A549 treated with RU486 at 1 μM for 4 hours (cell line): ENCODE measurements at places on chromosomes 2 and 18. TPM values are rescaled to one million over a fixed set of nuclear protein-coding genes. Genes with fewer than 3 reads are reported as not detected.

Gene SOCS6
- 19.7 to 31.8 TPM (median 31.1 TPM) in 5 replicates for total RNA-seq

Gene GCG
- not detected in 5 replicates for total RNA-seq

Gene TMEM247
- not detected in 5 replicates for total RNA-seq

Gene LOXL3
- total RNA-seq, result 0.14 to 0.66 TPM (median 0.25 TPM) in 5 replicates

Gene COL6A3
- total RNA-seq, result 0.03 to 0.18 TPM (median 0.09 TPM) in 5 replicates

Gene SERPINB13
- total RNA-seq, result not detected in 5 replicates

Gene TRIM43
- total RNA-seq, result 0.06 TPM in 1 of 5 replicates, not detected in the others

Gene SERTAD2
- 12.4 to 16.8 TPM (median 15.3 TPM) in 5 replicates for total RNA-seq

Gene PLGLB1
- total RNA-seq, result 0.37 to 1.5 TPM (median 0.84 TPM) in 5 replicates

Gene GKN2
- total RNA-seq, result 1.8 to 3.5 TPM (median 2.8 TPM) in 5 replicates

Gene ZNF385B
- not detected in 5 replicates for total RNA-seq

Gene CPLX4
- total RNA-seq, result not detected in 5 replicates

Gene IL36RN
- total RNA-seq, result 0.06 to 0.59 TPM (median 0.08 TPM) in 4 of 5 replicates, not detected in the other

Gene DBI
- 398 to 558 TPM (median 406 TPM) in 5 replicates for total RNA-seq

Gene VSNL1
- not detected in 5 replicates for total RNA-seq

Gene UGT1A10
- 0.15 to 0.17 TPM in 2 of 5 replicates, not detected in the others for total RNA-seq

Gene KCNJ3
- total RNA-seq, result not detected in 5 replicates

Gene M1AP
- not detected in 5 replicates for total RNA-seq

Gene GREB1L
- total RNA-seq, result 0.95 to 2.5 TPM (median 2.3 TPM) in 5 replicates

Gene SLC14A1
- total RNA-seq, result not detected in 5 replicates

Gene IL36G
- not detected in 5 replicates for total RNA-seq

Gene GATA6
- 2.0 to 2.9 TPM (median 2.6 TPM) in 5 replicates for total RNA-seq

Gene CYS1
- total RNA-seq, result 0.90 to 1.6 TPM (median 1.4 TPM) in 5 replicates

Gene GPR39
- total RNA-seq, result 9.9 to 10.4 TPM (median 10.4 TPM) in 5 replicates

Gene NTSR2
- total RNA-seq, result not detected in 5 replicates

Gene PLCL1
- total RNA-seq, result not detected in 5 replicates

Gene DYSF
- 0.56 to 0.81 TPM (median 0.67 TPM) in 5 replicates for total RNA-seq

Gene EPHA4
- total RNA-seq, result 0.32 to 1.4 TPM (median 0.82 TPM) in 5 replicates

Gene HOXD11
- total RNA-seq, result 7.6 to 9.1 TPM (median 8.0 TPM) in 5 replicates

Gene DHRS9
- 2.8 to 5.8 TPM (median 3.7 TPM) in 5 replicates for total RNA-seq

Gene UGT1A9
- total RNA-seq, result 3.5 to 6.8 TPM (median 4.9 TPM) in 5 replicates

Gene MTCL1
- 50.9 to 71.6 TPM (median 65.9 TPM) in 5 replicates for total RNA-seq

Gene WDSUB1
- 5.5 to 9.5 TPM (median 7.3 TPM) in 5 replicates for total RNA-seq

Gene SLC5A6
- 64.9 to 70.5 TPM (median 69.7 TPM) in 5 replicates for total RNA-seq

Gene PROC
- total RNA-seq, result 2.3 to 4.3 TPM (median 3.6 TPM) in 5 replicates

Gene RAB6C
- total RNA-seq, result not detected in 5 replicates

Gene ADRA2B
- total RNA-seq, result 0.06 to 0.10 TPM (median 0.06 TPM) in 4 of 5 replicates, not detected in the other

Gene SERPINB11
- total RNA-seq, result 0.22 TPM in 1 of 5 replicates, not detected in the others

Gene RGPD3
- 0.07 to 0.19 TPM (median 0.10 TPM) in 5 replicates for total RNA-seq

Gene HOXD12
- not detected in 5 replicates for total RNA-seq

Gene HNMT
- total RNA-seq, result 0.49 to 1.8 TPM (median 0.85 TPM) in 5 replicates

Gene IL18R1
- total RNA-seq, result 0.48 to 1.3 TPM (median 1.1 TPM) in 5 replicates
